Nucleus accumbens (tissue), 56 donors: ENCODE measurements at places on chromosomes 5 and 9.

DNA sequence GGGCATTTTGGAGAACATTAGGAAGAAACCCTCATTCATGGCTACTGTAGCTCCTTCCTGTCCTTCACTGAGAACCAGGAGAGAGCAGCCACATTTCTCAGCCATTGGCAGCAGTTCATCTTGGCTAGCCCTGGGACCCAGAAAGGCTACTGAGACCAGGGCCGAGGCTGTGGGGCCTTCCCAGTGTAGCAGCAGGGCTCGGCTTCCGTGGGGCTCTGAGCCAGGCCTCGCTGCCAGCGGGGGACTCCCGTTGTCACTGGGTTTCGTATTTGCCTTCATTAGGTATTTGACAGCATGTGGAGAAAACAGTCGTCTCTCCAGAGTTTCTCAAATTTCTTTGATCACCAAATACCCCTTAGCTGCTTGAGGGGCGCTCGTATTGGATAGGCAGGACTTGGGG, 37.3 kb upstream of the PRDM12 start:
- peak; percentile 15 for DNase-seq

DNA sequence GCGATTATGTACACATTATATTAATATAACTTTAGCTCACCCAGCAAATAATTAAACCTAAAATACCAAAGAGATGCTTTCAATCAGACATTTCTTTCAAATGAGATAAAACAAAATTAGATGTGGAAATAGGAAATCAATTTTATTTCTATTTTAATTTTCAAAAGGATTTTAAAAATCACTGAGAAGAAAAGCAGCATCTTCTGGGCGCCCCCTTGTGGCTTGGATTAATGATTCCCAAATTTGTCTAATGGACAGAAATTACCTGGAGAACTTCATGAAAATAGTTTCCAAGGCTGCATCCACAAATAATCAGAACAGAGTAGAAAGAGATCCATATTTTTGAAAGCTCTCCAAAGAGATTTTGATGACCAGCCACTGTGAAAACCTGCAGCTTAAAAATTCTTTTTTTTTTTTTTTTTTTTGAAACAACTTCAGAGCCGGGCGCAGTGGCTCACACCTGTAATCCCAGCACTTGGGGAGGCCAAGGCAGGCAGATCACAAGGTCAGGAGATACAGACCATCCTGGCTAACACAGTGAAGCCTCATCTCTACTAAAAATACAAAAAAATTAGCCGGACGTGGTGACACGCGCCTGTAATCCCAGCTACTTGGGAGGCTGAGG, 50.9 kb upstream of the CEMIP2 start:
- no peak for DNase-seq

DNA sequence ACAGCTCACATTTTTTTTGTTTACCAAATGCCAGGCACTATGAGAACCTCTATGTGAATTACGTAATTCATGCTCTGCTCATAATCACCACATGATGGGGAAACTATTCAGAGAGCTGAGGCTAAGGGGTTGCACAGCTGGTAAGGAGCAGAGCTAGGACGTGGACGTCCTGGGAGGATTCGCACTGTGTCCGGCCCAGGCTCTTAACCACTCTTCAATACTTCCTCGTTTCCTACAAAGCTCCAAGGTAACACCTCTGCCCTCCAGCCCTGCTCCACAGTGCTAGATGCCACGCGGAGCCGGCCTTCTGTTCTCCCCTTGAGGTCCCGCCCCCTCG, 8.7 kb downstream of the PHF19 start:
- DNase-seq = no peak

GRCh38 chr9:129602598-129603415, 18.1 kb downstream of the C9orf50 start:
- no peak for DNase-seq

- DNase-seq = no peak
These were observed 353.2 kb downstream of the PRR16 start for GRCh38 chr5:120817044-120817985.

GRCh38 chr5:59036274-59036961, 453.5 kb downstream of the RAB3C start:
- DNase-seq = no peak

GRCh38 chr5:143340891-143341685, 62.4 kb downstream of the NR3C1 start:
- no peak for DNase-seq

DNA sequence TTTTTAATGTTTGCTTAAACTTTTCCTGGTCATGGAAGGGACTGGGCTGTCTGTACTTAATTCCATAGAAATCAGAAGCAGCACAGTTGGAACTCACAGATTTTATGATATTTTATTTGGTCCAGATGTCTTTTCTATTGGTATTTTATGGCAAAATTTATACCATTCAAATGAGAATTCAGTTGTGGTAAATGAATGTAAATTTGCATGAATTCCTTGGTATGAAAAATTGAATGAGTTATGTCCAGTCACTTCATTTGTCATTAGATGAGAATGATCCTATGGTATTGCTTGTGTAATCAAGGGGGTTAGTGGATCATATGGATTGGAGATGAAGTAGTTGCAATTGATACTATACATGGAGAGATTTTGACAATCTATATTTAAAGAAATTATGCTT, 188.0 kb downstream of the KDM4C start:
- DNase-seq = no peak
